ENCODE measurements at places on chromosomes 3 and 15.

DNA sequence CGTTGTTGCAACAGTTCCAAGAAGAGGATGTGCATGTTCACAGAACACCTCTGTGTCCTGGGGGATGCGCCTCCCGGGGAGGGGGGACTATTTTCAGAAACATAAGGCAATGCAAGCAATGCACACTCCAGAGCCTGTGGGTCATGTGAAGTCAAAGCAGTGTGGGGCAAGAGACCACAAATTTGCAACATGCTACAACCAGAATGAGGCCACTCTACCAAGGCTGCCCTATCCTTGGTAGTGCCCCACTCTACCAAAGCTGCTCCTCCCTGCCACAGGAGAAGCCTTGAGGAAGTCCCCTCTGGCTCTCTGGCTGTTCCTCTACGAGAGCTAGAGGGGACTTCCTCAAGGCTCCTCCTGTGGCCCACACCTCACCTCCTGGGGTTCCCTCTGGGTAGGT is 8.4 kb upstream of the NR2C2 start:
- DNase-seq: no peak

GRCh38 chr3:10426346-10427220 is 78.8 kb downstream of the ATP2B2 start:
- peak; percentile 44 for DNase-seq

DNA sequence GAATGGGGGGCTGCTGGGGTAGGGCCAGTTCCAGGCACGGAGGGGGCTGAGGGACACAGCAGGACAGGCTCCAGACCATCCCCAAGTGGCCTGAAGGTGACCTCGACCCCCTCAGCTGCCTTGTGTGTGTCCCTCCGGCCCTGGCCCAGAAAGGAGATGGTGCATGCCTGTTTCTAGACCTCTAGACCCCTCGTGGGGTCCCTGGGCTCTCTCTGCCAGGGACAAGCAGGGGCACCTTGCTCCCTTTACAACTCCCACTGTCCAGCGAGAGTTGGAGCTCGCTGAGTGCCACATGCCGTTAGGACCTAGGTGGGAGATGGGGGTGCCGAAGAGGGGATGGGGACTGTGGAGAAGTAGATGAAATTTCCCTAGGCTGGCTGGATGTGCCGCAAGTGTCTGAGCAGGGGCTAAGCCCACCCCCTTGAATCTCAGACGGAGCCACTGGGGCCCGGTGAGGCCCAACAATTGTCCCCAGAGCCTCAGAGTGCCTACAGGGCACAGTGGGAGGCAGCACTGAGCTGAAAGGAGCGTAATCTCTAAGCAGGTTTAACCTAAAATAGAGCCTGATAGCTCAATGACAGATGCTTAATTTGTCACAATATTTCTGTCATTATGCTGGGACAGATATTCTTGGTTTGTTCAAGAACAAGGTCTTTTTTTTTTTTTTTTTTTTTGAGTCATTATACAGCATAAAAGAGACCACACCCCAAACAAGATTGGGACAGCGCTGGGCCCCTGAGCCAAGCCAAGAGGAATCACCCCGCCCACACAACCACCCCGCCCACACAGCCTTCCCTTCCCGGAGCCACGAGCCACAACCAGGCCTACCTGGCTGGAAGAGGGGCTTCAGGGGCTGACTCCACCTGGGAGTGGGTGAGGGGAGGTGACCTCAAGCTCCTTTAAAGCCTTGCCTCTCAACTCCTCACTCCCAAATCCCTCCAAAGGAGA is 23.6 kb upstream of the KLF13 start:
- DNase-seq: no peak

DNA sequence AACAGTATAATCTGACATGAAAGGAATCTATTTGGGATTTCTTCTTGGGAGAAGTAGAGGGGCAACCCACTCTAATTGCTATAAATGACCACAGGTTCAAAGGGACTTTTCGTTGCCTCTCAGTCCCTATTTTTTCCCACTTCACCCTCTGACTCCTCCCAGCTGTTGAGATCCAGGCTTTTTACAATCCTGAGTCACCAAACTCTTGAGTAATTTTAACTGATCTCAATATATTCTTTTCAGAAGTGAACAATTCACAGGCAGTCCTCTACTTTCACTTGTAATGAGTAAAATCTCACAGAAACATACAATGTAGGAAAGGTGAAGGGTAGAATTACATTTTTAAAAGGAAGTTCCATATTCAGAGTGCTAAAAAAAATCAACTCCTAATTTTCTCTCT is 44.6 kb downstream of the EIF4E3 start:
- peak; percentile 46 for DNase-seq

DNA sequence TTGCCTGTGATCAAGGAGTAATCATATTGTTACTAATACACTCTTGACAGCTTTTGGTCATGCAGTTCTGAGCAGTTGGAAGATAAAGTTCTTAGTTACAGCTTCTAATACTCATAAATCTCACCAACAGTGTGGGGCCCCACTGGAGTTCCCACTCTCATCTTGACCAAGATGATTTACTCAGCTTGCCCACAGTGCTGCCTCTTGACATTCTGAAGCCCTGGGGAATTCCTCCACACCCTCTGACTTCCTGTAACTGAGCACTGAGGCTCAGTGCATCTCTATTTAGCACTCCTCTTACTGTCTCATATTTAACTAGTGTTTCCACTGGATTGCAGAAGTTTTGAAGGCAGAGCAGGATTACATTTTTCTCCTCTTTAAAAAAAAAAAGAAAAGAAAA is 1.9 kb upstream of the ARL6IP5 start:
- peak; percentile 91 for DNase-seq

- no peak for DNase-seq
Observed at GRCh38 chr3:132880986-132881385, 157.2 kb upstream of the TMEM108 start.

DNA sequence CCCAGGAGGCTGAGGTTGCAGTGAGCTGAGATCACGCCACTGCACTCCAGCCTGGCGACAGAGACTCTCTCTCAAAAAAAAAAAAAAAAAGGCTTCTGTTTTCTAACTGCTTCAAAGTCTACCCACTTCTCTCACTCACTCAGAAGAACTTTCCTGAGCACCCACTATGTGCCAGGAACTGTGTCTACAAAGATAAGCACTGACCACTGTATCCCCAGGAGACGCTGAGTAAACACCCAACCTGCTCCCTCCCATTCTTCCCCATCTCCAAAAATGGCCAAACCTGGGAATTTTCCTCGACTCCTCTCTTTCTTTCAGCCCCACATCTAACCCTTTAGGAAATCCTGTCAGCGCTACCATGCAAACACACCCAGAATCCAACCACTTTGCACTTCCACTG is 12.5 kb downstream of the RUVBL1 start:
- DNase-seq: no peak

DNA sequence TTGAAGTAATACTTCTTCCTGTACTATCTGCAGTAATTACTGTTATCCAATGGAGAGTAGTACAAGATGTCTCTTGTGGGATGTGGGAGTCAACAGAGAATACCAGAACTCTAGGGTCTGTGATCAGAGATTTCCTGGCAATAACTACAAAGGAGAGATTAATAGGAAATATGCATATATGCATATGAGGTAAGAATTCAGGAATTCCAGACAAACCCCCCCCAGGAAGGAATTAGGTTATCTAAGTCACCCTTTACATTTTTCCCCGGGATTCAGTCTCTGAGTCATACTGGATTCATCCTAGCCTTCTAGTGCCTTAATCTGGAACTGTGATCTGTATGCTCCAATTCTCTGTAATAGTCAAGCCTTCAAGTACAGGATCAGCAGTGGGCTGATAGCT is 49.4 kb downstream of the GTF2E1 start:
- peak; percentile 93 for DNase-seq

DNA sequence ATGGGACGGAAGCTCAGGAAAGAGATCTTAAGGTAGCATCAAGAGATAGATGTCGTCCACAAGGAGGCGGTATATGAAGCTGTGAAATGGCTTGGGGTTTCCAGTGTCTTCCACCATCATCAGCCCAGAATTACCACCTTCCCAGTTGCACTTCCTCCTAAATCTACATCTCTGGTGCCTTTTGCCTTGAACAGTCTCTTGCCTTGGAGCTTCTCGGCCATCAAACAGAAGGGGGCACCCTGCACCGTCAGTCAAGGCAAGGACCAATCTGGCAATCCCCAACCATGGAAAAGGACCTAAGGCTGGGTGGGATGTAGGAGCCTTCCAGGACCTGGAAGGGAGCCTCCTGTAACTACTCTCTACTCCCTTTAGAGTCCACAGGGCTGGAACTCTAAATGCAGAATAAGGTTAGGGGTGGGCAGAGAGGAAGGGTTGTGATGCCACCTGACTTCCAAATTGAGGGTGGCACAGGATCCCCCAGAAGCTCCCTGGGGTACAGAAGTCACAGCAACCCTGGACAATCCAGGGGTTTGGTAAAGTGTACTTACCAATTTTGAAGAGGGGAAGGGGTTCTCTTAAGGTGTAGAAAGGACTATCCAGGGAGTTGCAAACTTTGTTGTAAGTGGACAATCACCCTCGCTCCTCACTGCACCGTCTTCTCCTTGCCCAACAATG is 1.0 kb upstream of the RYR3 start:
- no peak for DNase-seq

GRCh38 chr3:152127058-152127457 is 141.7 kb upstream of the MBNL1 start:
- DNase-seq: peak; percentile 36

GRCh38 chr3:114427285-114428043 is 133.6 kb downstream of the TIGIT start:
- DNase-seq: no peak

- no peak for DNase-seq
Observed at GRCh38 chr3:197021729-197022404, 7.8 kb downstream of the MELTF start.

- DNase-seq: no peak
Observed at GRCh38 chr3:170367797-170368196, 10.3 kb downstream of the SKIL start.

- peak; percentile 80 for DNase-seq
Observed at GRCh38 chr15:52679232-52680040, at the start of gene ATOSA. Gene ATOSA (minus strand): TSS chr15:52679388. CDS start chr15:52678021, 1,367 bp downstream.

- no peak for DNase-seq
Observed at GRCh38 chr3:158494673-158495072, 76.3 kb upstream of the MLF1 start.

DNA sequence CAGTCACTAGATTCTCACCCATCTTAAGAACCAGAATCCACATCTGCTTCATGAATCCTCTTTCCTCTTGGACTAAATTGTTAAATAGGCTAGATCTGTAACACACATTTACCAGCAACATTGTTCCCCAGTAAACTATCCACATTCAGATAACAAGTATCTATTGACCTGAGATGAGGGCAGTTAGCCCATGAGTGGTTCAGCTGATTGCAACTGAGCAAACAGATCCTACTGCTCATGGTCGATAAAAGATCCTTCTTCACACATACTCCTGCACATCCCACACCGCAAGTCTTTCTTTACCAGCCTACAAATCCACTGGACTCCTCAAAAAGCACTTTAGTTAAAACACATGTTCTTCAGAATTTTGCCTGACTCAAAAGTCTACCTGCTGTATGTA is 59.2 kb downstream of the UACA start:
- DNase-seq: no peak

GRCh38 chr3:73695841-73696240 is 71.1 kb upstream of the PDZRN3 start:
- DNase-seq: no peak

DNA sequence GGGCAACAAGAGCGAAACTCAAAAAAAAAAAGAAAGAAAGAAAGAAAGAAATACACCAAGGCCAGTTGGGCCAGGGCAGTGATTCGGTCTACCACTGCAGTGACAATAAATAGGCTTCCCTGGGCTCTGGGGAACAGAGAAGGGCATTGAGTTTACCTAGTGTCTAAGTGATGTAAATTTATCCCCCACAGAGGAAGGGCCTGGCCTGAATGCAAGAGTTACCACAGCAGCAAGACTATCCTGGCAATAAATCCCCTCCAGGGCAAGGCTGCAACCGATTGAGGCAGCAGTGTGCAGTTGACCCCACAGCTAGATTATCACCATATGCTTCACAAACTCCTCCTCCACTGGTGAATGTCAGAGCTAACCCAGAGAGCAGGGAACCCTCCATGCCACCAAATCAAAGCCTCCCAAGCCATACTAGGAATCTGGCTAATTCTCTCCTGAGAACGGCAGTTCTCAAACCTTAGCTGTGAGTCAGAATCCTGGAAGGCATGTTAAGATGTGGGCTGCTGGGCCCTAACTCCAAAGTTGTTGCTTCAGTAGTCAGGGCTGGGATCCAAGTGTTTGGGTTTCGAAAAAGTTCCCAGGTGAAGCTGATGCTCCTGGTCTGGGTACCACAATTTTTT is 64.3 kb upstream of the GATM start:
- DNase-seq: peak; percentile 75

DNA sequence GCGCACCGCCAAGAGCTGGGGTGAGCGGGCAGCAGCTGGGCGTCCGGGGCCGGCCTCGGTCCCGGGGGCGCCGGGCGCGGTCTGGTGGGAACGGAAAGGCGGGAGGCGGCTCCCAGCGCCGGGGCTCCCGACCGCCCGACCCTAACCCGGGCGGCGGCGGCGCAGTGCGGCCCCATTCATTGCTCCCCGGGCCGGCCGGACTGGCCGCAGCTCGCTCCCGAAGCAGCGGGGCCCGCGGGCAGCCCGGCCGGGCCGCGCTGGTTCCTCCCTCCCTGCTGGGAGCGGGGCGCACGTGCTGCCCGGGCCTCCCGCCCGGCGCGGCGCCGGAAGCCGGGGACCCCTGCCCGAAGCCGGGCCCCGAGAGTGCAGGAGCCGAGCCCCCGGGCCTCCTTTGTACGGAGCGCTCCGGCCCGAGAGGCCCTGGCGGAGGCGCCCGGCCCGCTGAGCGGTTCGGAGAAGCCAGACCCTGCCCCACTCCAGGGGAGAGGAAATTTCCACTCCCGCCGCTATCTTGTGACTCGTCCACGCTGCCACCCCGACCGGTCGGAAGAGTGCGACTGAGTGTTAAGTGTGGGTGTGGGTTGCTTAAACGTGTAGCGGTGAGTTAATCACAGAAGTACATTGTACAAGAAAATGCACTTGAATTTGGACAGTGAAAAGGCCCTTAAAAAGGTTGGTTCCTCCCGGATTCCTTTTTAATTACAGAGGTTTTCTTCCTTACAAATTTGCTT is 613 bp downstream of the ATP1B3 start:
- peak; percentile 23 for DNase-seq

DNA sequence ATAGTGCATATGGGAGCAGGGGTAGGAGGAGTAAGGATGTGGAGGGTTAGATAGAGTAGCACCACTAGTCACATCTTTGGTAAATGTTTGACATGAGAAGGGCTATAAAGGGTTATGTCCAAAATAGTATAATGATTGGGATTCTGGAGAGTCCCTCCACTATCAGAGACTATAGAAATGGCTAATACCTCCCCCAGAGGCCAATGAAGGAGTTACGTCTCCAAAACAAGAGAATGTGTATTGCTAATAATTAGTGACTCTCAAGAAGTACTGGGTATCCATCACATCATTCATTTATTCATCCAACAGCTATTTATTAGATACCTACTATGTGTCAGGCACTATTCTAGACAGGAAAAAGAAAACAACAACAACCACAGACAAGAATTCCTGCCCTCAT is 203.7 kb upstream of the UMPS start:
- no peak for DNase-seq
